GM12892 (cell line): ENCODE measurements at places on chromosomes 1 and 21.

- DNase-seq: peak; percentile 21
These were observed 1.2 kb downstream of the MCOLN2 start for GRCh38 chr1:84995484-84996334.

GRCh38 chr1:81435175-81435574 is 365.6 kb upstream of the ADGRL2 start:
- no peak for DNase-seq

- no peak for DNase-seq
These were observed 2.6 kb upstream of the GSTM4 start for GRCh38 chr1:109653306-109653705.

GRCh38 chr1:30810416-30811080 is 53.0 kb upstream of the LAPTM5 start:
- DNase-seq: no peak

DNA sequence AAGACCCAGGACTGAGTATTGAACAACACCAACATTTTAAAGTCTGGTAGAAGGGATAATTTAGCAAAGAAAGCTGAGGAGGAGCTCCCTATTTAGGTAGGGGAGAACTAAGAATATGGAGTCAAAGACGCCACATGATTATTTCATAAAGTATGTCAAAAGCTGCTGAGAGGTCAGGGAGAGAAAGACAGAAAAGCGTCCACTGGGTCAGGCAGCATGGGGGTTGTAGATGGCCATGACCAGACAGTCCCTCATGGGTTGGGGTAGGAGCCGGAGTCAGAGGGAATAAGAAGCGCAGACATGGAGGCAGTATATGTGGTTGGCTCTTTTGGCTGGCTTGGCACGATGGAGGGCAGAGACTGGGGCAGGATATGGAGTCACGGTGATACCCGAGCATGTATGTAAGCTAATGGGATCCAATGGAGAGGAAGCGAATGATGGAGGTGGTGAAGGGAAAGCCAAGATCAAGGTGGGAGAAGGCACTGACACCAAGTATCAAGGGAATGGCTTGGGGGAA is 4.8 kb downstream of the C1orf115 start:
- no peak for DNase-seq

- DNase-seq: no peak
These were observed 157.6 kb downstream of the EDEM3 start for GRCh38 chr1:184596950-184597645.
